ENCODE measurements at places on chromosomes 6 and 20.
A peak's percentile ranks its signal among the peaks of the same experiment; 100 is the strongest.

DNA sequence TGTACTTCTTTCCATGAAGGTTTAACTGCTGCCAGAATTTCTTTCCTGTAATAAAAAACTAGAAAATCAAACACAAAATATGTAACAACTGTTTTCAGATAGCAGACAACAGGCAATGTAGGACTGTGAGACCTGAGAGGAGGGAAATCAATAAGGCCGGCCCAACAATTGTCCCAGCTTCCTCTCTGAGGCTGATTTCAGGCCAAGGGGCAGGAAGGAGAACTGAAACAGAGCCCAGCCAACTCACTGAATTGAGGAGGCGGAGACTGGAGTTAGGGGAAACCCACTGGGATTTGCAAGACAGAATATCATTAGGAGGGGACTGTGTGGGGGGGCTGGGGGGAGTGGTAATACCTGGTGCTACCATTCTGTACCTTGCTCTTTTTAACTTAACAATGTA lies 42.2 kb downstream of the FLRT3 start:
- DNase-seq = no peak

DNA sequence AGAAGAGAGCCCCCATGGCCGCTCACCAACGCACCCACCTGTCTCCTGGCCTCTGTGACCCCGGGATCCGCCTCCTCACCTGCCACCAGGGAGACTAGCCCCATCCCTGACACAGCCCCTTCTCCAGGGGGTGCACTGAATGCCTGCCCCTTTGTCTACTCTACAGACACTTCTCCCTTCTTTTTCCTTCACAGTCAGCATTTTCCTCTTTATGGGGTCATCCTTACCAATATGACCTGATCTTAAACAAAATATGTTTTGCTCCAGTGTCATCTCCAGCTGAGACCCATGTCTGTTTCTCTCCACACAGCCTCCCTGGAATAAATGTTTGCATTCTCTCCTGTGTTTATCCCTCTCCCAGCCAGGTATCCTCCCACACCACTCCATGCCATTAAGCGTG lies 14.6 kb upstream of the CCR6 start:
- DNase-seq = no peak

- DNase-seq = no peak
Observed at GRCh38 chr6:5667737-5668136, 339.0 kb downstream of the NRN1 start.

GRCh38 chr6:35733633-35734032 lies 3.2 kb upstream of the ARMC12 start:
- no peak for DNase-seq

- no peak for DNase-seq
Observed at GRCh38 chr6:130107710-130108109, 89.3 kb downstream of the L3MBTL3 start.

GRCh38 chr6:31353384-31353945 lies 3.5 kb downstream of the HLA-B start:
- DNase-seq = peak; percentile 12

DNA sequence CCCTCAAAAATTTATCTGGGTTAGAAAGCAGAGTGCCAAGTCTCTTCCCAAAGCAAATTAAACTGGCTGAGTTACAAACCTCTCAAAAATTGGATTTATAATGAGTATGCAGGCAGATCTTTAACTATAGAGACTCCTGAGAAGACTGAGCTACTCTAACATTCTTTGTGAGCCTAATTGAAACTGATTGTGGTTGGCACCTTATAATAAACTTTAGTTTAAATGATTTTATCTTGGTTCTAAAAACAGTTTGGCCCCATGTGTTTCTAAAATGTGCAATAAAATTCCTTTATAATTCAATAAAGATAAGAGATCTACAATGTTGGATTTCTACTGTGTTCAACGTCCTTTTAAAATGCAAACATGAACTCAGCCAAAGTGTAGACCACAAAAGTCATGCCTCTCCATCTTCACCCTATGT lies 480.2 kb upstream of the RNF217 start:
- no peak for DNase-seq

DNA sequence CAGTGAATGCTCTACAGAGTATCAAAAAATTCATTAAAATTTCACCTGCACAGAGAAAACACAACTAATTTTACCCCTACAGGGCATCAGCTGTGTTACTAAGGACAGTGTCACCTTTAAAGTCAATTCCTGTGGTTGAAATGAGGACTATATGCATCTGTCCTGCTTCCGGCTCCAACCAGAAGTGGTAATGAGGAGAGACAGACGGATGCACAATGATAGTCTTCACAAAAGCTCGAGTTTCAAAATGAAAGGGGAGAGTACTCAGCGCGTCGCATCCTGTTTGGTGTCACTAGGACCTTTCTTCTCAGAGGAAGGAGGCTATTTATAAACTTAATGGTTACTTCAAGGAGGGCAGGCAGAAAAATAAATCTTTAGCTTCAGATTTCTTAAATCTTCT lies 86.5 kb downstream of the LYRM4 start:
- peak; percentile 16 for DNase-seq

GRCh38 chr20:49450281-49450721 lies 32.2 kb downstream of the KCNB1 start:
- no peak for DNase-seq

GRCh38 chr20:50335105-50335504 lies 144.5 kb downstream of the CEBPB start:
- DNase-seq = no peak

GRCh38 chr6:45477790-45478189 lies 100.1 kb upstream of the SUPT3H start:
- DNase-seq = no peak

GRCh38 chr20:34506480-34506879 lies 9.7 kb upstream of the DYNLRB1 start:
- DNase-seq = no peak

DNA sequence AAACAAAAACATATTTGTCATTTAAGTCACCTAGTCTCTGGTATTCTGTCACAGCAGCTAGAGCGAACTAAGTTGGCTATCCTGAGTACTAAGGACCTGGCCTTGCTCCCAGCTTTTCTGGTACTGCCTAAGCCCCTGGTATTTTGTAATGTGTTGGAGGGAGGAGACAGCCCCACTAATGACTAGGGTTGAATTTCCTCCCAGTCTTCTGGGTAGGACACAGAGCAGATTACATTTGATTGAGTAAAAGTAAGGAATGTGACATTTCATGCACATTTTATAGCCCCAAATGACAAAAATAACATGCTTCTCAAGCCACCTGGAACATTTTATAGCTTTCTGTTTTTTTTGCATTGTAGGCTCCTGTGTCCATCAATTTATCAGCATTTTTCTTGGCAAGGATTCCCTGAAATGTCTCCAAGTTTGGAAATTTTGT lies 47.9 kb upstream of the DDR1 start:
- no peak for DNase-seq

GRCh38 chr20:51800060-51800871 lies 2.1 kb downstream of the SALL4 start:
- peak; percentile 24 for DNase-seq

DNA sequence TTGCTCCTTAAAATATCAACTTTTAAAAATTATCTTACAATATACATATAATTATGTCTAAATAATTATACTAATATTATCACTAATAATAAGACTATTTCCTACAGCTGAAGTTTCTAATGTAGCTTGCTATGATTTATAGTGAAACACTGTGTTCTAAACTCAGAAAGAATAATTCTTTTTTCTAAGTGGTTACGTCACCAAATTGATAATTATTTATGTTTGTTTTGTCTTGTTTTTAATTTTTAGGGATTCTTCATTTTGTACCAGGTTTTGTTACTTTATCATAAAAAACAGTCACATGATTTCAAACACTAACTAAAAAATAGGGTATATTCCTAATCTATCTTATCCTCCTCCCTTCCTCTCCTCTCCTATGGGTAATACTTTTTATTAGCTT lies 662.1 kb downstream of the FRK start:
- DNase-seq = no peak

All from T-helper 9 cell (primary cell).